ENCODE measurements at places on chromosomes 1 and 21. TPM values are rescaled to one million over a fixed set of nuclear protein-coding genes. Genes with fewer than 3 reads are reported as not detected.

DNA sequence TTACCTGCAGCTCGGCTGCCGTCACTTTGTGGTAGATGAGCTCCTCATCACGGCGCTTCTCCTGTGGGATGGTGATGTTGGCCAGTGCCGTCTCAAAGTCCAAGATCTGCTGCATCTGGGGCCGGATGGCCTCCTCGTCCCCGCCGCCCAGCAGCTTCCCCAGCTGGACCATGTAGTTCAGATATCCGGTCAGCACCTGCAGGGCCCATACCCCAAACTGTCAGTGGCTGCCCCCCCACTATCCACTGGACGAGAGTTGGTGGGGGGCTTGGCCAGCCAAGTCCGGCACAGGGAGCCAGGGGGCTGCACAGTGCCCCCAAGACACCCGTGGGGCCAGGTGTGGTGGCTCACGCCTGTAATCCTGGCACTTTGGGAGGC is 34.3 kb downstream of the ECE1 start:
- H3K36me3 ChIP-seq: no peaks in the 10 kb centered on the region
- no peaks in the 10 kb centered on the region for H3K27me3 ChIP-seq
- H3K27ac ChIP-seq: no peak overlapping the region
- DNase-seq: no peak
- H3K4me3 ChIP-seq: no peak overlapping the region

GRCh38 chr1:246213036-246213435 is 294.0 kb downstream of the SMYD3 start:
- no peak overlapping the region for H3K27ac ChIP-seq
- DNase-seq: no peak
- H3K4me3 ChIP-seq: no peak overlapping the region
- H3K27me3 ChIP-seq: no peaks in the 10 kb centered on the region

GRCh38 chr1:44334968-44335367 is 20.1 kb downstream of the ERI3 start:
- H3K4me1 ChIP-seq: 0 out of 2 replicates have a peak, but pooled peaks cover 3% of the 10 kb centered on the region
- DNase-seq: no peak
- no peak overlapping the region for H3K27ac ChIP-seq
- H3K27me3 ChIP-seq: no peaks in the 10 kb centered on the region
- H3K36me3 ChIP-seq: peaks cover 63% of the 10 kb centered on the region
- no peak overlapping the region for H3K4me3 ChIP-seq

GRCh38 chr21:43355925-43356289 is 71.0 kb downstream of the SIK1 start:
- H3K27ac ChIP-seq: no peak overlapping the region
- H3K27me3 ChIP-seq: no peaks in the 10 kb centered on the region
- DNase-seq: no peak
- H3K36me3 ChIP-seq: no peaks in the 10 kb centered on the region

DNA sequence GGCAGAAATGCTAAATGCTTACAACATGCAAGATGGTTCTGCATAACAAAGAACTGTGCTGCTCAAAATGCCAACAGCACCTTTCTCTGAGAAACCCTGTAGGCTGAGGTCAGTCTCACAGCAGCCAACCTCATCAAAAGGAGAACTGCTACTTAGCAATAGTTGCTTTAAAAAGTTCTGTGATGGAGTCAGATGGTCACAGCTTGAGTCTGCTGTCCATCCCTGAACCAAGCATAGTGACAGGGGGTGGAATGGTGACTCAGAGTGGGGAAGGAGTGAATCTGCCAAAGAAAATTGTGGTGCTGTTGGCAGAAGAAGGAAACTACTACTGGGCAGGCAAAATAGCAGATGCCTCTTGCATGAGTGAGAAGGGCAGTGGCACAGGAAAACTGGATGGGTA is 106.0 kb upstream of the FAM78B start:
- no peak for DNase-seq
- no peaks in the 10 kb centered on the region for H3K27me3 ChIP-seq
- H3K36me3 ChIP-seq: no peaks in the 10 kb centered on the region
- H3K4me1 ChIP-seq: no peaks in the 10 kb centered on the region

DNA sequence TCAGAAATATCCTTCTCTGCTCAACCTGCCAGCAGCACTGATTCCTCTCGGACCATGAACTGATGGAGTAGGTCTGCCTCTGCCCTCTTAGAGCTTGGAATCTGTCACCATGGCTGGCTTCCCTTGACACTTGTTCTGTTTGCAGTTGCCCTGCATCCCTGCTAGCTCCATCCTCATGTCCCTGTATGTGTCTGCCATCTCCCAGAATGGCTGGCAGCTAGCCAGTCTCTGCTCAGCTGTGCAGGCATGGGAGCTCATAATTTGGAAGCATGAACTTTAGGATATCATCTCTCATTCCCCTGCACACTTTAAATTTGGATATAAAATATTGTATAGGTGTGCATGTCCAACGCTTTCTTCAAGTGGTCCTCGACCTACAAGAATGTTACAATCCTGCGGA is 95.4 kb downstream of the C1orf94 start:
- no peak for DNase-seq
- no peaks in the 10 kb centered on the region for H3K4me1 ChIP-seq
- H3K4me3 ChIP-seq: no peak overlapping the region
- no peaks in the 10 kb centered on the region for H3K36me3 ChIP-seq
- no peak overlapping the region for H3K27ac ChIP-seq
- H3K27me3 ChIP-seq: no peaks in the 10 kb centered on the region

DNA sequence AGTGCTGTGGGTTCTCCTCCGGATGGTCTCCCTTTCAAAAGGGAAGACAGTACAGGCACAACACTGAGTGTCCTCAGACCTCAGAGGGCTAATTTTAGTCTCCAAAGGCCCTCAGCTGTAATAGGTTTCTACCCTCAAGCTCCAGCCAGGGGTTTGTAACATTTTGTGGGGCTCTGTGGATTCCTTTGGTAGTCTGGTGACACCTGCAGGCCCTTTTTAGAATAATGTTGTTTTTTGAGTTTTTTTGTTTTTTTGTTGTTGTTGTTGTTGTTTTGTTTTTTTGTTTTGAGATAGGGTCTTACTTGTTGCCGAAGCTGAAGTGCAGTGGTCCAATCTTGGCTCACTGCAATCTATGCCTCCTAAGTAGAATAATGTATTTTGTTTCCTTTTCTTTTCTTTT is 15.0 kb upstream of the TMEM201 start:
- no peak for DNase-seq
- H3K4me3 ChIP-seq: no peak overlapping the region
- H3K36me3 ChIP-seq: no peaks in the 10 kb centered on the region
- H3K4me1 ChIP-seq: no peaks in the 10 kb centered on the region
- no peaks in the 10 kb centered on the region for H3K27me3 ChIP-seq

Gene HCRTR1
- total RNA-seq: not detected

Gene PDZK1IP1
- 8.5 TPM for total RNA-seq

Gene TRIM67
- not detected for total RNA-seq

Gene TNNT2
- total RNA-seq: 4.8 TPM

Gene SAMSN1
- not detected for total RNA-seq

Gene NUDC
- total RNA-seq: 93.6 TPM

Gene TTF2
- 63.4 TPM for total RNA-seq

Measured in PC-9 (cell line).